ENCODE measurements at places on chromosomes 1 and 21.

DNA sequence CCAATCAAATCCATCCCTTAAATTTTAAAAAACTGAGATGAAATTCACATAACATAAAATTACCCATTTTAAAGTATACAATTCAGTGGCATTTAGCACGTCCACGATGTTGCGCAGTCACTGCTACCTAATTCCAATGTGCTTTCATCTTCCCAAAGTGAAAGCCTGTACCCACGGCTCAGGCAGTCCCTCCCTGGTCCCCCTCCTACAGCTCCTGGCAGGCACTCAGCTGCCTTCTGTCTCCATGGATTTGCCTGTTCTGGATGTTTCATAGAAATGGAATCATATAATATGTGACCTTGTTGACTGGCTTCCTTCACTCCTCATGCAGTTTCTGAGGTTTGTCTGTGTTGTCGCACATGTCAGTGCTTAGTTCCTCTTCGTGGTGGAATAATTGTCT is 386.3 kb downstream of the CAMTA1 start:
- no peak for DNase-seq

DNA sequence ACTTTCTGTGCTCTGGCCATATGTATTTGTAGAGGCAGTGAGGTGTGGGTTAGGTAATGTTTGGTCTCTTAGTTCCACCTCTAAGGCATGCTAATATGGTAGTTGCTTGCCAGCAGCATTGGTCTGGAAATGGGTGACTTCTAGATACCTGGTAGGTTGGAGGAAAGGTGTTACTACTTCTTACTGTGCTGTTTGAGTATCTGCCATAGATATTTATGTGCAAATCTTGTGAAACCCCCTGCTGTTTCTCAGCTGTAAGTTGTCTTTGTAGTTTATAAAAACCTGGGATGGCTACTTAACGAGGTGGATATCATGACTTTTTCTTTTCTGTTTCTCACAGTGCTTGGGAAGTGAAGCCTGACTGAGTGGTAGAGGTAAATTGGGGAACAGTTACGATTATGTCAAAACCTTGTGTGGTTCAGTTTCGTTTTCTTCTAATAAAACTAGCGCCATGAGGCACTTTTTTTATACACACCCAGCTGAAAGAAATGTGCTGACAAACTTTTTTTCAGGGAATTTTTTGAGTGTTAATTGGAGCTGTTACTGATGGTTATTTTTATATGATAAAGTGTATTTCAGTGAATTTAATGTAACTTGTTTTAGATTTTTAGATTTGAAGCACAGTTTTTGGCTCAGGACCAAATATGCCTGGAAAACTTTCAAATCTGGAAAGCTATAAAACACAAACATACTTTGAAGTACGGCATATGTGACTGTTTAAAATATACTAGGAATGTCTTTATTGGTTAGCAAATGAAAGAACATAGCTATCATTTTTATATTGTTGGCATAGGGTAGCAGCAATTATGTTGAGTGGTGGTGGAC is 42.1 kb downstream of the CAMSAP2 start:
- peak; percentile 39 for DNase-seq

DNA sequence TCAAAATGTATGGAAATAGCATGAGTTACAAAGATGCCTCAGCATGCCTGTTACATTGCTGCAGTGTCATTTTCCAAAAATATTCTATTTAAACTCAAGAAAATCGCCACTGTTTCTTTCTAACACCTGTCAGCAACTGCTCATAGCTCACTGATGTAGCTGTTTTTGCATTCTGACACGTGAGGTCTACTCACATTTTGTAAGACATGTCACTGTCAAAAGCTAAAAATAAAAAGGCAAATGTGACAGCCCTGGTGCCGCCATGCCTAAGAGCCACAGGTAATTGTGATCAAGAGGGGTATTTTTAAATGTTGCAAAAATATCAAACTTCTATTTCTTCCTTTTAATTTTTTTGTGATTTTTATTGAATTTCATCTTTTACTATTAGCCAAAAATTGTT is 556.2 kb upstream of the TMPRSS15 start:
- no peak for DNase-seq

DNA sequence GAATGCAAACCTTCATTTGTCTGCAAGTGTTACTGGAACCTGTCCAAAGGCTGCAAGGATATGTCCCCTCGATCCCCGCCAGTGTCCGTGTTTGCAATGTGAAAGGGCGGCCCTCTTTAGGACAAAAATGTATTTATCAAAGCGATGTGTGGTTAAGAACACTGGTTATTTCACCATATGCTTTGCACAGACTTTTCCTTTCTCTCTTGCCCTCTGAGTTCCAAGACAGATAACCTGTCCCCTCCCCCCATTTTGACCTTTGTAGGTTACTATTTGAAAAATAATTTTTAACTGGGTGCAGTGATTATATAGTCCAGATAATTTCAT is 1.8 kb downstream of the CHRM3 start:
- no peak for DNase-seq

DNA sequence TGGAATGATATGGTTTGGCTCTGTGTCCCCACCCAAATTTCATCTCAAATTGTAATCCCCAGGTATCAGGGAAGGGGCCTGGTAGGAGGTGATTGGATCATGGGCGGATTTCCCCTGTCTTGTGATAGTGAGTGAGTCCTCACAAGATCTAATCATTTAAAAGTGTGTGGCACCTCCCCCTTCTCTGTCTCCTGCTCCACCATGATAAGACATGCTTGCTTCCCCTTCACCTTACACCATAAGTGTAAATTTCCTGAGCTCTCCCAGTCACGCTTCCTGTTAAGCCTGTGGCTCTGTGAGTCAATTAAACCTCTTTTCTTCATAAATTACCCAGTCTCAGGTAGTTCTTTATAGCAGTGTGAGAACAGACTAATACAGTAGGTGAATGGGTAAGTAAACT is 109.3 kb downstream of the DMRTB1 start:
- DNase-seq, result no peak
